Endothelial cell of umbilical vein (primary cell): ENCODE measurements at places on chromosomes 11 and 22. TPM values are rescaled to one million over a fixed set of nuclear protein-coding genes. Genes with fewer than 3 reads are reported as not detected.
A peak's percentile ranks its signal among the peaks of the same experiment; 100 is the strongest.

DNA sequence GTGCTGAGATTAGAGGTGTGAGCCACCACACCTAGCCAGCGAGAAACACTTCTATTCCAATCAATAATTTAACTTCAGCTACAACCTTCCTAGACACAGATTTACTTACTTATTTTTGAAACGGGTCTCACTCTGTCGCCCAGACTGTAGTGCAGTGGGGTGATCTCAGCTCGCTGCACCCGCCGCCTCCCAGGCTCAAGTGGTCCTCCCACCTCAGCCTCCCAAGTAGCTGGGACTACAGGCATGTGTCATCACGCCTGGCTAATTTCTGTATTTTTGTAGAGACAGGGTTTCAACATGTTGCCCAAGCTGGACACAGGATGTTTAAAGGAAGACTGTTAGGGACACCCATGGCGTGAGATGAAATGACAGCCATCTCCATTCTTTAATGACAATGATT, 61.3 kb downstream of the MICAL3 start:
- no peak for DNase-seq

DNA sequence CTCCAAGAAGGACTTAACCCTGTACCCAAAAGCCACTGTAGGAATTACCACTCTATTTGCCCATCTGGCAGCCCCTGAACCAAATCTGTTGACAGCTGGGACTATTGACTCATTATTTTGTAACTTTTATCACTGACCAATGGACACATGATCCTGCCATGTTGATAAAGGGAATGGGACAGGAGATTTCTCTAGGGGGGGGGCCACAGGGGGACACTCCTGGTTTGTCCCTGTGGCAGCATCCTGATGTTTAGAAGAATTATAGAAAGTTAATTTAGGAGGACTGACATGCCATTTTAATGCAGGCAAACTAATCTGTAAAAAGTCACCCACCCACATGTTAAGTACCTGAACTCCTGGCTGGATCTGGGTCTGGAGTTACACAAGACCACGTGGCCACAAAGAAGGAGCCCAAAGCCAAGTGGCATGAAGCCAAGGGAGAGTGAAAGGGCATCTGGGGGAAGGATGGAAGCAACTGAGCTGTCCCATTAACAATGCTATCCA, 558.1 kb downstream of the ETS1 start:
- DNase-seq = no peak

- no peak for DNase-seq
These were observed 116.6 kb upstream of the THY1 start for GRCh38 chr11:119539583-119539982.

Gene MMP8
- not detected in 2 replicates for total RNA-seq

DNA sequence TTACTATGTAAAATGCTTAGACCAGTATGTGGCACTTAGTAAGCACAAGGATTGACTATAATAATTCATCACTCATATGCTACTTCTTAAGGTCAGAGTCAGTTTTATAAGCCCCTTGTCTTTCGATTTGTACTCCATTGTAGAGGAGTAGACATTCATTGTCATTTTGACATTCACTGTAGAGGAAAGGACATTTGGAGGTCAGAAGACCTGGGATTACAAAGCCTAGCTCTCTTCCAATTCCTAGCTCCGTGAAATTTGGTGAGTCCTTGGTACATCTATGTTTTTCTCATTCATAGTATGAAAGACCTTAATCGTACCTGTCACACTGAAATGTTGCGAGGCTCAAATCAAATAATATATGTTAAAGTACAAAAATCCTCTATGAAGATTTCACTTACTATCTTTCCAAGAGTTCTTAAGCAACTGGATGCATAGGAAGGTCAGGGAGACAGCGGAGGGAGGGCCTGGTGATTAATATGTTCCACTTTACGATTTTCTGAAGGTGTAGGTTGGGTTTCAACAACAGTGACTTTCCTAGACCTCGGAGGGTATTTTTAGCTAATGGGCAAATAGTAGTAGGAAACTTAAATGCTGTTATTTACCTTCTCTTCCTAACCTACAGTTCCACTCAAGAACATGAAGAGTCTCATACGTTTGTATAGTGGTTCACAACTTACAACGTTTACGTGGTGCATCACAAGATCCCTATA, 1.4 kb upstream of the EMSY start:
- peak; percentile 21 for DNase-seq

Gene ART1
- total RNA-seq = not detected in 2 replicates

- peak; percentile 20 for DNase-seq
These were observed 45.0 kb downstream of the CWC15 start for GRCh38 chr11:94928117-94928990.

Gene EHF
- not detected in 2 replicates for total RNA-seq

Gene C11orf42
- total RNA-seq = not detected in 2 replicates

Gene VPREB1
- not detected in 2 replicates for total RNA-seq

Gene ARHGAP42
- total RNA-seq = 2.4 and 6.6 TPM in 2 replicates

Gene PRR33
- not detected in 2 replicates for total RNA-seq

- DNase-seq = no peak
These were observed 719.3 kb downstream of the JRKL start for GRCh38 chr11:97109078-97109477.

DNA sequence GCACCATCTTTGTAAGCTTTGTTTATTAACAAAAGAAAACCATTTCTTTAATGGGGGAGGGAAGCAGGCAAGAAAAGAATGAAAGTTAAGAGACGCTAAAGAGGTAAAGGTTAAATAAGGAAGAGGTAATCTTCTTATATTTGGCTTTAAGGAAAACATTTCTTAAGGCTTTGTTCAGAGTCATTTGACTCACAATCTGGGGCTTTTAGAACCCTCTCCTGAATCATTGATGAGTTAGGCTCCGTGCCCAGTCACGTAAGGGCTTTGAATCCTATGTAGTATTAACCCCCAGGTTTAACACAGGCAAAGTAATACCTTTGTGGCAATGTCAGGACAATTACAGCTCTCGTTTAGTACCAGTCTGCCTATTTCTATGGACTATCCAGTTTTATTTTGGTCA, 26.1 kb downstream of the MADD start:
- no peak for DNase-seq

Gene PRR14L
- total RNA-seq = 47.5 and 53.8 TPM in 2 replicates

GRCh38 chr11:101126551-101127196, 2.9 kb downstream of the PGR start:
- DNase-seq = peak; percentile 5

DNA sequence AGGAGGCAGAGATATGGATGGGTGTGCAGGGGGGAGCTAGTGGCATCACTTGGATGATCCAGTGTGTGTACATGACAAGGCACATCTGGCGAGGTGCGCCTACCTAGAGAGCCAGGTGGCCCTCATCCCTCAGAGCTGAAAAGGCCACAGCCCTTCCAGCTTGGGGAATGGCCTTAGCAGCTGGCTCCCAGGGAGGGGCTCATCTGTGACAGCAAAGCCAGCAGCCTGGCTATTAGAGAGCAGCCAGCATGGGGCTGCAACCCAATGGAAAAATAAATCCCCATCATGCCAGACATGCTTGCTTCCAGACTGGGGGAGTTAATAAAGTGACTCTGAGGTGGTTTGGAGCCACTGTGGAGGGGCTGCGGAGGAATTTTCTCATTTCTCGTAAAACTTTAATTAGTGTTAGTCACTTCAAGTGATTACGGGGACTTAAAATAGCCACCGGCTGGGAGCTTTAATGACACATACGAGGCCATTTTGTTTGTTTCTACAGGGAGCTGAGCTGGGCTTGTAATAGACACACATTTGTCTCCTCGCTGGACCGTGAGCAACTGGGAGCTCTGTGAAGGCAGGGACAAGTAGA, 111.2 kb upstream of the ALX4 start:
- DNase-seq = no peak

- DNase-seq = no peak
These were observed 99.5 kb downstream of the SPATA19 start for GRCh38 chr11:133745791-133746190.

- DNase-seq = peak; percentile 82
These were observed 23.8 kb upstream of the FZD4 start for GRCh38 chr11:86978756-86979608.

Gene KRTAP5-8
- not detected in 2 replicates for total RNA-seq

Gene SLC7A4
- total RNA-seq = not detected in 2 replicates

GRCh38 chr11:76694664-76695063, 24.1 kb upstream of the LRRC32 start:
- peak; percentile 92 for DNase-seq

DNA sequence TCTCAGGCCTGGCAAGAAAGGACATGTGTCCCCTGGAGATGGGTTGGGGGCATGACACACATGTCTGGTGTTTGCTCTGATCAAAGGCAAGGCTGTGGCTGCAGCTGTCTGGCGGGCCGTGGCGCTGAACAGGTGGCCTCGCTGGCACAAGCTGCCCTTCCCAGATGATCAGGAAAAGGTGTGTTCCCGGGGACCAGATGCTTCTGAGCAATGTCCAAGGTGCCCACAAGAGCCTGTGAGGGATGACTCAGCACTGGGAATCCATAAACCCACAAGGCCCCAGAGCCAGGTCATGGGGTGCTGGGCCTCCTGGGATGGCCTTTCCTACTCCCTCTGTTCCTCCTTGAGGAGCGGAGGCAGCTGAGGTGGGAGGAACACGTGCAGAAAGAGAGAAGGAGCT, 9.7 kb upstream of the LRP5 start:
- no peak for DNase-seq

GRCh38 chr22:19146215-19146968, 1.9 kb upstream of the ESS2 start:
- no peak for DNase-seq

GRCh38 chr11:30801357-30801756, 215.2 kb upstream of the MPPED2 start:
- no peak for DNase-seq

DNA sequence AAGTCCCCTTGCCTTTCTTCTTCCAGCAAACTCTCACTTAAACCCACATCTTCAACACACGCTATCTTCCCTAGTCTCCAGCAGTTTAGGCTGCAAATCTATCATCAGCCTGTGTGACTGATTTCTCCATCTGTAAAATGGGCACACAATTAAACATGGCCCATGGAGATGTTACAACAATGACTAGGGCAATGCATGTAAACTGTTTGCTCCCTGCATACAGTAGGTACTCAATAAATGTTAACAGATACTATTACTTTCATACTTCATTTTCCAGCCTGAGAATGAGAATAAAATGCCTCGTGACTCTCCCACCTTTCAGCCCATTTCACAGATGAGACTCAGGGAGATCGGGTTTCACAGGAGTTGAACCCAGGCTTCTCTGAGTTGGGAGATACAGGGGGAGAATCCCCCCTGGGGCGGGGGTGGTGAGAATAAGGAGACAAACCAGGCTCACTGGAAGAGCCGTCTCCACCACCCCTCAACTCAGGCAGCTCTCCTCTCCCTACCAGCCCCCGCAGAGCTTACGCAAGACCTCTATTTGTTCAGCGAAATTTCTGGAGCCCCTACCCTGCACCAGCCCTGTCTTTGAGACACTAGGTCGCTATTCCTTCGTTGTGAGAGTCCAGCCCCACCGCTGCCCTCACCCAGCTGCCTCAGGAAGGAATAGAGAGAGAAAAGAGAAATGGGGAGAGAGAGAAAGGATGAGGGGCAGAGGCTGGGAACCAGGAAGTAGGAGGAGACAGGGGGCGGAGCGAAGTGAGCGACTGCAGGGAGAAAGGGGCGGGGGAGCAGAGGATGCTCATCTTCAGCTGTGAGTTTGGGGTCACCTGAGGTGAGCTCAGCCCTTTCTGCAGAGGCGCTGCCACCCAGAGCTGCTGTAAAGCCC, 42.1 kb upstream of the KLHL35 start:
- no peak for DNase-seq
